ENCODE measurements at places on chromosomes 16 and 17.
A peak's percentile ranks its signal among the peaks of the same experiment; 100 is the strongest.

GRCh38 chr16:8552487-8553221, 37.7 kb downstream of the TMEM114 start:
- no peak for DNase-seq

DNA sequence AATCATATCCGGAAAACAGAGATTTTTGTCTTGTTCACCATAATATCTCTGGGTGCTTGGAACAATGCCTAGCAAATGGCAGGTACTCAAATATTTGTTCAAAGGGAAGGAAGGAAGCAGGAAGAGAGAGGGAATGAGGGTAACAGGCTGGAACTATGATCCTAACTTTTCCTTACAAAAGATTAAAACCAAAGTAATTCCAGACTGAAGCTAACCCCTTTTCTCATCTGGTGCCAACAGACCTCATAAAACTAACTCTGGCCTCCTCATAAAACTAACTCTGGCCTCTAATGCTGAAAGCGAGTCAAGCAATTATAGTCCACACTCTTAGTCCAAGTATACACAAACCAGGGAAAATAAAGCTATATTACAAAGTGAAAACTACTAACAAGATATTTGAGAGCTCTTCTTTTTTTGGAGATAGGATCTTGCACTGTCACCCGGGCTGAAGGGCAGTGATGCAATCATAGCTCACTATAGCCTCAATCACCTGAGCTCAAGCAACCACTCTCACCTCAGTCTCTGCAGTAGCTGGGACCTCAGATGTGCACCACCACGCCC, 84.6 kb downstream of the KANSL1 start:
- DNase-seq, result no peak

- DNase-seq, result no peak
Observed at GRCh38 chr17:64157669-64158180, 27.8 kb upstream of the ERN1 start.

GRCh38 chr17:76793775-76794174, 55.9 kb downstream of the MFSD11 start:
- peak; percentile 61 for DNase-seq

- no peak for DNase-seq
Observed at GRCh38 chr16:56198006-56198754, 6.9 kb downstream of the GNAO1 start.

All from HEK293T (cell line).